Germinal center (tissue), 1 donor: ENCODE measurements at places on chromosomes 1 and 21.

DNA sequence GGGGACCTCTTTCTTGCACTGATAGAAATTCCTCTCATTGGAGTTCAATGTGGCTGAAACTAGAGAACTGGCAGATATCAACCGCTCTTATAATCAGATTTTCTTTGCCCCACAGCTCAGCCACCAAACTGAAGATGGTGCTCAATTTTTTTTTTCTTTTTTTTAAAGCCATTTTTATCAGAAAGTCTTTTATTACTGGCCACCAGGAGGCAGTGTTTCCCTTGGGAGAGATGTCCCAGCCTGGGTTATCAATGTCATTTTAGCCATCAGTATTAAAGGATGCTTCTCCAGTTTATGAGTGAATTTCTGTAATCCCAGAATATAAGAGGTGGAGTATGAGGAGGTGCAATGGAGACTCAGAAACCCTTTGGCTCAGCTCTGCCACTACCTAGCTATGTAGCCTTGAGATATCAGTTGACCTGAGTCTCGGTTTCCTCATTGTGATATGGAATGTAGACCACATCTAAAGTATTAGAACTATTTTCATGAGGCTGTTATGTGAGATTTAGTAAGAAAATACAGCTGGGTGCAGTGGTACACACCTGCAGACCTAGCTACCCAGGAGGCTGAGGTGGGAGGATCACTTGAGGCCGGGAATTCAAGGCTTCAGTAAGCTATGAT is 27.6 kb downstream of the CD244 start:
- peak; percentile 11 for DNase-seq

DNA sequence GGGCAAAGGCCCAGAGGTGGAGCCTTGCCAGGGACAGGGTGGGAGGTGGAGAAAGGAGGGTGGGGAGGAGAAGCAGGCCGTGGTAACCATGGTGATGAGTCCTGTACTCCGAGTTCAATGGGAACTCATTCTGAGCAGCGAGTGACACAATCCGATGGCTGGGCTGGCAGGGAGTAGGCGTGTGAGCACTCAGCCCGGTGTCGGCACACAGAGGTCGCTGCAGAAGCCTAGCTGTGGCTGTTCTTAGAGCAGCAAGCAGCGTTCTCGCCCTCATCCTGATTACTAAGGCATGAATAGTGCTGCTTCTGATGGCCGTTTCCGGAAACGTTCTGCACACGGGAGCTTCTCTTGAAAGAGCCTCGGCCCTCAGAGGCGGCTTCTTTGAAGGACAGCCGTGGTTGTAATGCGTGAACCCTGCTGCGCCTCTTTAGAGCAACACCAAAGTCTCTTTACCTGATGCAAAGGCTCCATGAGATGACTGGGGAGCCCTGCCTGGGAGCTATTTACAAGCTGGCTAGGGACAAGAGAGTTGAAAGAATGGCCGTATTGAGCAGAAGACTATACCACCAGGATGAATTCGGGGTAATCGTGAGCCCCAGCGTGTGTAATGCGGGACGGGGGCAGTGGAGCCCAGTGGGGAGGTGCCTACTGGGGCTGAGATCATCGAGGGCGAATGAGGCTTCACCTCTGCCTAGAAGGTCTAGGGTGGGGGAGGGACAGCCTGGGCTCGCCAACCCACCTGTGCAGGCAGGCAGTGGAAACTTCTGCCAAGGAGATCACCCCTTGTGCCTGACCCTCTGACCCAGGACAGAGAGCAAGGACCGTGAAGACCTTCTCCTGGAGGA is 72.8 kb upstream of the PAX7 start:
- no peak for DNase-seq

GRCh38 chr1:199982606-199983005 is 44.9 kb upstream of the NR5A2 start:
- DNase-seq, result no peak

DNA sequence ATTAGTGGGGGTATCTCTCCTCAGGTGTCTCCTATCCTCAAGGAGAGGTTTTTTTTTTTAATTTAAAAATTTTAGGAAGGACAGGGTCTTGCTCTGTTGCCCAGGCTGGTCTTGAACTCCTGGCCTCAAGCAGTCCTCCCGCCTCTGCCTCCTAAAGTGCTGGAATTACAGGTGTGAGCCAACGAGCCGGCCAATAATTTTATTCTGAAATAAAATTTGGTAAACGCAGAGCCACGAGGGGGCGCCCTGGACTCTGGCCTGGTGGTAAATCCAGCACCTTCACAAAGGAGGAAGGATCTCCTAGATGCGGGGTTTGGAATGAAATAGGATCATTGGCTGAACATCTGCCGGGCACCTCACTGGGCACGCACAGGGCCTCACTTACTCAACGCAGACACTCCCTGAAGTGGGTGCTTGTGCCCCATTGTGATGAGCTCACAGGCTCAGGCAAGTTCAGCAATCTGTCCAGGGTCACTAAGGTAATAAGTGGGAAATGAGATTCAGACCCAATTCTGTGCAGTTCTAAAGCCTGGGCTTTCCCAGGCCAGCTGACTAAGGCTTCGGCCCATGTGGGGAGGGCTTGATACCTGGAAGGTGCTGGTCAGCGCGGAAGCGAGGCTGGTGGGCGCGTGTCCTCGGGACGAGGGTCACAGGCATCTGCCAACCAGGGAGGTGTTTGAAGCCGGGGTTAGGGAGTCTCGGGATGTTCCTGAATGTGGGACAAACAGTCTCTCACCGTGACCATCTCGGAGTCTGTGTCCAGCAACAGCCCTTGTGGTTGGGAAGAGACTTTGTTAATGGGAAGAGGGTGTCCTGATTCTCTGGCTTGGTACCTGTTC is 32.7 kb upstream of the ETV3 start:
- DNase-seq, result peak; percentile 32

- no peak for DNase-seq
These were observed 27.1 kb downstream of the SHISAL2A start for GRCh38 chr1:52659851-52660596.

GRCh38 chr1:161826478-161826877 is 60.4 kb downstream of the ATF6 start:
- no peak for DNase-seq

DNA sequence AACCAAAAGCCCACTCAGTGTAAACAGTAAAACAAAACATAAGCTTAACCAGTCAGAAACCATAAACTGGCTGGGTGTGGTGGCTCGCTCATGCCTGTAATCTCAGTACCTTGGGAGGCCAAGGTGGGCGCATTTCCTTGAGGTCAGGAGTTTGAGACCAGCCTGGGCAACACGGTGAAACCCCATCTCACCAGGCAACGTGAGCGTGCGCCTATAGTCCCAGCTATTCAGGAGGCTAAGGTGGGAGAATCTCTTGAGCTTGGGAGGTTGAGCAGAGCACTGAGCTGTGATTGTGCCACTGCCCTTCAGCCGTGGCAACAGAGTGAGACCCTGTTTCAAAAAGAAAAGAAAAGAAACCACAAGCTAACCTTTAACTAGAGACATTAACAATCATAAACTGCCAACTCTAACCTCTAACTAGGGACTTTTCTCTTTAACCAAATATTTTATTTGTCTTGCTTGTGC is 13.1 kb upstream of the PRRC2C start:
- DNase-seq, result no peak

DNA sequence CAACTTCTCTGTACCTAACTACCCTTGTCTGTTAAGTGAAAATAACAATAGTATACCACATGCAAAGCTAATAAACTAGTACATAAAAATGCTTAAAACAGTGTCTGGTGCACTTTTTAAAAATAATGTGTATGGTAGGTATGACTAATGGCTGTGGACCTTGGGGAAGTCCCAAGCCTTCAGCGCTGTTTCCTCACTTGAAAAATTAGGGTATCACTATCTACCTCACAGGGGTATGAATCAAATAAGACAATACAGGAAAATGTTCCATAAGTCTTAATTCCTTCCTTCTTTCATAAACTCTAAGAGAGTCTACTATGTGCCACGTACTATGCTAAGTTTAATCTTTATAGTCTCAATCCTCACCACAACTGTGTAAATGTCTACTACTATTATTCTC is 32.0 kb downstream of the EGLN1 start:
- no peak for DNase-seq

DNA sequence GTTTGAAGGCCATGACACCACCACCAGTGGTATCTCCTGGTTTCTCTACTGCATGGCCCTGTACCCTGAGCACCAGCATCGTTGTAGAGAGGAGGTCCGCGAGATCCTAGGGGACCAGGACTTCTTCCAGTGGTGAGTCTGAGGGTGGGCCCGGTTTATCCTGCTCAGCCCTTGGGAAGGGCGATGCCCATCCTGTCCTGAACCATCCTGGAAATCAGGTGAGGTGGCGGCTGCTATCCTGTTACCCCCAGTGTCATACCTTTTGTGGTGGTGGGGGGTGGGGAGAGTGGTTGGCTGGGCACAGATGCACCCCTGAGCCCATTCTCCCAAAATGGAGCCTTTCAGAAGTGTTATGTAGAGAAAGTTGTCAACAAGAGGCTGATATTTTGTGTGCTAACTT is 16.3 kb downstream of the CYP4B1 start:
- DNase-seq, result no peak

- DNase-seq, result no peak
These were observed 210.2 kb upstream of the DMRTA2 start for GRCh38 chr1:50633465-50633864.

DNA sequence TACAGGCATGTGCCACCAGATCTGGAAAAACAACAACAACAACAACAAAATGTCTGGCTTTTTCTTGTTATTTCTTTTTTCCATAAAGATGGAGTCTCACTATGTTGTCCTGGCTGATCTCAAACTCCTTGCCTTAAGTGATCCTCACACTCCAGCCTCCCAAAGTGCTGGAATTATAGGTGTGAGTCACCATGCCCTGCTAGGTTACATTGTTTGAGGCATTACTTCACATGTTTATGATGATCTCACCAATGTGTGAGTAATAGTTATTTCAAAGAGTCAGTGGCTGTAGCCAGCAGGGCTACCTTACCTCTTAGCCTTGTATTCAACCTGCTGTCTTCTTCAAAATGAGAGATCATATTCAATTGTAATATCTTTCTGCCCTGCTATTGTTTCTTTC is 445.7 kb downstream of the AMY1C start:
- no peak for DNase-seq

GRCh38 chr1:170149241-170149640 is 3.5 kb downstream of the NTMT2 start:
- no peak for DNase-seq

DNA sequence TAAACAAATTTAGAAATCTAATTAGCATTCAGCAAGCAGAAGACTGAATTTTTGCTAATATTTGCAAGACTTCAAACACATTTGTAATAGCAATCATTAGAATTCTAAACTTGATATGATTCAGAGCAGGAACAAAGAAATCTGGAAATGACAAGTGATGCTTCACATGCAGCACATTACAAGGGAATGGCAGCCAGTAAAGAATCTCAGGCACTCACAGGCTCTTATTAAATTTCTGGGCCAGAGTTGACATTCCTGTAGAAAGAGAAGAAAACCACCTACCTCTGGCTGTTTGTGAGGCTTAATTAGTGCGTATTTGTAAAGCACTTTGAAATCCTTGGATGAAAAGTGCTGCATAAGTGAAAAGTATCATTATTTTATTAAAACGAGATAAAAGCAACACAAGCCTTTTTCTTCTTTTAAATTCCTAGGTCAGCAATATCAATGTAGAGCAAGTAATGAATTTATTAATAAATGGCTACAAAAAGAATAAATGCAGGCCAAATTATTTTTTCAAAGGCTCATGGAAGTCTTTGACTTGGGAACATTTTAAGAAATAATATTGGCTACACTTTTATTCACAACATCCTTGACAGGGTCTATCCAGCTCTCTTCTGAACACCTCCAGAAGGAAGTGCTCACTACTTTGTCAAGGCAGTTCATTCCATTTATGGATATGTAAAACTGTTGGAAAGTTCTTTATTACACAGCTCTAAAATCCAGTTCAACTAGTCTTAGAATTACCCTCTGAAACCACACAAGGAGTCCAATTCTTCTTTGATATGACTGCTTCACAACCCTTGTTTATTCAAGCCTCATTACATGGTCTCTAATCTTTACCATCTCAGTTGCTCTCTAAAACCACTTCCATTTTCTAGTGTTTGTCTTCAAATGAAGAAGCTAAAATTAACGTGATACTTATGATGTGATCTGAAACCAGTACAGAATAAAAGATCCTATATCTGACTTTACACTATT is 32.1 kb upstream of the SCYL3 start:
- DNase-seq, result no peak

DNA sequence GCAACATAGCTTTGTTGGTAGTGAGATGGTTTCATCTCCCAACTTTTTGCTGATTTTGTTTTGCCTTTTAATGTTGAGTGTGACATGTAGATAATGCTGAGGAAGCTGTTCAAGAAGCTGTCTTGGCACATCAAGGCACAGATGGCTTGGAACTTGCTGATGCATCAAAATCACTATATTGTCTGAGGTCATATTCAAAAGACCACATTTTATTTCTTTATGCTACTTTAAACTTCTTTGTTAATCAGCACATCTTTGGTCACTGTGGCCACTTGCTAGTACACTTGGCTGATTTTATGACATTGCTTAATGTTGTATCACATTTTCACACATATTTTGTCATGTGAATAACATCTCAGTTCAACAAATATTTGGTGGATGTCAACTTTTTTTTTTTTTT is 87.1 kb upstream of the BCL10 start:
- DNase-seq, result no peak

DNA sequence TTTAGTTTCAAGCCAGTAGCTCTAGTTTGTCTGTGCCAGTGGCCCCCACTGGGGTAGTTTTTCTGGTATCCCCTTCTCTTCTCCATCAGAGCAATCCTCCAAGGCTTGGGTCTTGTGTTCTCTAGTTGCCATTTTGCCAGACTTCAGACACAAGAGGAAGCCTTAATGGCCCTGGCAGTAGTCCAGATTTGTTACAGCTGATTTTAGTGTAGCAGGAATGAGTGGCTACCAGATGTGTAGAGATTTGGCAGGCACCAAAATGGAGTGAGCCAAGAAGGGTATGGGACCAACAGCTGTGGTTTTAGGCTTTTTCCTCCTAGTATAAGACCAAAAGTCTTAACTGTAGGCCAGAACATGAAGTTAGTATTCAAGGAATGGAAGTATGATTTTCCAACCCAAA is 56.8 kb downstream of the ACP6 start:
- DNase-seq, result no peak

DNA sequence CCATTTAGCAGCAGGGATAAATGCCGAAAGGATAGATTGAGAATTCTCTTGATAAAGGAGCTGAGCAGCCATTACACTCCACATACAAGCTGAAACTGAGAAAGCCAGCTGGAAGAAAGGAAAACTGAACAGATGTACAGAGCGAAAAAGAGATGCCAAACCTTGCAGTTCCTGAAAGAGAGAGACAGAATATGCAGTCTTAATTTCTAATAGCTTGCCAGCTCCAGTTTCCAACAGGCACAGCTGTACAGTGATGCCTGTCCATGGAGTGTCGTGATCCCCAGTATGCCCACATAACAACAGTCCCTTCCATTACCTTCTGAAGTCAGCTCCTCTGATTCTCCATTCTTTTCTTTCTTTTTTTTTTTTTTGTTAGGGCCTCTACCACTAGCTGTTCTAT is 22.7 kb downstream of the ABL2 start:
- DNase-seq, result no peak
